ENCODE measurements at places on chromosomes 1 and 21.

GRCh38 chr1:109975718-109976117 is 8.8 kb upstream of the AHCYL1 start:
- DNase-seq: no peak

- DNase-seq: no peak
These were observed 490.6 kb downstream of the KIF26B start for GRCh38 chr1:245645406-245645805.

DNA sequence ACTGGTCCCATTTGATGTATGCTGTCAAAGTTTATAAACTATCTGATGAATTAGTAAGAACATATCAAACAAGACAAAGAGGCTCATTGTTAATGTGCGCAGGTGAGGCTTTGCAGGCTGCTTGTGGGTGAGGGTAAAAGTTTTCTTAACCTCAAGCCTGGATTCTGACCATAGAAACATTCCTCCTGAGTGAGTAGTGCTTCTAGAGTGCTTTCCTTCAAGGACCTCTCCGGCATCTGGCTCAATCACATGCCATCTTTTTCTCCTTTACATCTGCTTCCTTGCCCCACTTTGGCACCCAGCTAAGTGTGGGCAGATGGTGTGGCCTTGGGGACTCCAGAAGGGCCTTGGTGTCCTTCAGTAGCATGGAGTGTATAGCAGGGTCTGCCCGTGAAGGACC is 104.0 kb downstream of the ROR1 start:
- no peak for DNase-seq

DNA sequence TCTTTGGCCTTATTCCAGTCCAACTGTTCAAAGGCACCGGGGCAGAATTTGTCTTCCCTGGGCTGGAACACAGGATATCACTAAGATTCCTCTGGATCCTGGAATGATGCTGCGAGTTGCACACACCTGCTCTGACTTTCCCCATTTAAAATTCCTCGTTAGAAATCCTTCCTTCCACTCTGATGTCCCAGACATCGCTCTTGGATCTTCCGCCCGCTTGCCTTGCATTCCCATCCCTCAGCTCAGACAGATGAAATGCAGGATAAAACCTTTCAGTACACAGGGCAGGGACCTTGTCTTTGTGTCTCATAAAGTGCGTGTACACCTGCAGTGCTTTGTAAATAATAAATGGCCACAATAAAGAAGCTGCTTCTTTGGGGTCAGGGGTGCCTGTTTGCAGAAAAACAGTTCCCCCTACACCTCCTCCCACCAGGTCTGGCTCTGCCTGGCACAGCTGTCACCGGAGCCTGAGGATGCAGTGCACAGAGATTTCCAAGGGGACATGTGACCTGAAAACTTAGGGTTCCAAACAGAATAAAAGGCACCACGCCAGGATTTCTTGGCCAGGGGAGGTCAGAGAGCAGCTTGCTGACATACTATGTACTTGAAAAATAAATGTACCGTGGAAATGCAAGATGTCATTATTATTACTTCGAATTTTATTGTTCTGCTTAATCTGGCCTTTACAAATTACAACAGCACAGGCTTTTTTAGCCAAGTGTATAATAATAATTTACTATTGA is 62.9 kb upstream of the SYT6 start:
- DNase-seq: no peak

- DNase-seq: no peak
These were observed 860 bp downstream of the TMEM63A start for GRCh38 chr1:225881081-225881958.

GRCh38 chr21:42056468-42056867 is 14.6 kb upstream of the UMODL1 start:
- no peak for DNase-seq

DNA sequence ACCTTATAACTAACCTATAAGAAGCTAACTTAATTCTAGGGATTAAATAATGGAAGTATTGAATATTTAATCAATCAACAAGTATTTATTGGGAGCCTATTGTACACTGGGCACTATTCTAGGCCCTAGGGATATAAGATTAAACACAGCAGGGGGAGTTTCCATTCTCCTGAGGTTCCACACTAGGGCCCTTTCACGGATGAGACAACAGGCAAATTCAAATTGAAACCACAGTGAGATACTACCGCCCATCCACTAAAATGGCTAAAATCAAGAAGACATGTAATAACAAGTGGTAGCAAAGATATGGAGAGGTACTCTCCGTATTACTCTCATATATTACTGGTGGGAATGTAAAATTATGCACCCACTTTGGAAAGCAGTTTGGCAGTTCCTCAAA is 674.4 kb downstream of the KIF26B start:
- DNase-seq: no peak

- no peak for DNase-seq
These were observed 60.5 kb upstream of the FOXD3 start for GRCh38 chr1:63261736-63262458.

DNA sequence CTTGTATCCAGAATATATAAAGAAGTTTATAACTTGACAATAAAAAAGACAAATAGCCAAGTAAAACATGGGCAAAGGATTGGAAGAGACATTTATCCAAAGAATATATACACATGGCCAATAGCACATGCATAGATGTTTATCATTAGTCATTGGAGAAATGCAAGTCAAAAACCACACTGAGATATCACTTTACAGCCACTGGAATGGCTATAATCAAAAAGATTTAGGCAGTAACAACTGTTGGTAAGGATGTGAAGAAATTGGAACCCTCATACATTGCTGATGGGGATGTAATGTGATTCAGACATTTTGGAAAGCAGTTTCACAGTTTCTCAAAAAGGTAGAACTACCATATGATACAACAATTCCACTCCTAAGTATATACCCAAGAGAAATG is 51.1 kb downstream of the SLC44A5 start:
- DNase-seq: no peak

GRCh38 chr1:230083746-230084407 is 16.8 kb downstream of the GALNT2 start:
- DNase-seq: no peak

DNA sequence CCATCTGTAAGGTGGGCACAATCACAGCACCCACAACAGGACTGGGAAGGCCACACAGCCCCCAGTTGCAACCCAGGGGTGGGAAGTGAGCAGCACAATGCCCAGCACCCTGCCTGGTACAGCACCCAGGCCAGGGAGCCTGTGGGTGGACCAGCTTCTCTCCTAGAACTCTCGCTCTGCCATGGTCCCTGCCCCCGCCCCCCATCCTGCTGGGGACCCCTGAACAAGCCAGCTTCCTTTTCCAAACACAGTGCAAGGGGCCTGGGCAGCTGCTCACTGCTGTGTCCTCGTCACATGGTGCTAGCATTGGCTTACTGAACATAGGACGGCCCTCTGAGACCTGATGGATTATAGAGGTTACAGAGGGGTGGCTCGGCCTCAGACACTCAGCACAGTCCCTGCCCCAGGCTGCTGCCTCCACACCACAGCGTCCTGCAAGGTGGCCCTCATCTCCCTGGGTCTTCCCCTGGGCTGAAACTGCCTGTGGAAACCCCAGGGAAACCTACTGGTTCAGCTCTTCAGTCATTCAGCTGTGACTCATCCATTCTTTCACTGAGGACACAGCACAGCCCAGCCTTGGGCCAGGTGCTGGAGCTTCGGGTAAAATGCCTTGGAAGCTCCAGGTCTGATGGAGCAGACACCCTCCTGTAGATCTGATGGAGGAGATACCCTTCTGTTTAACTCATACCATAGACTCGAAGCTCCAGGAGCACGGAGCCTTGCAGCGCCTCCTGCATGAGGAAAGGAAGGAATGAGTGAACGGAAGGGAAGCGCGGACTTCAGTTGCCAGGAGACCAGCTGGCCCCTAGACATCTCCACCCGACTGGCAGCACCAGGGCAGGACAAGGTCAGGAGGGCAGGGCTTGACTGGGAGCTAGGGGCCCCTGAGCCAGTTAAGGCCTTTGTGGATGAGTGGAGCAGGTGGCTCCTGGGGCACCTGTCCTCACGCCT is 8.1 kb upstream of the PRDM16 start:
- no peak for DNase-seq

DNA sequence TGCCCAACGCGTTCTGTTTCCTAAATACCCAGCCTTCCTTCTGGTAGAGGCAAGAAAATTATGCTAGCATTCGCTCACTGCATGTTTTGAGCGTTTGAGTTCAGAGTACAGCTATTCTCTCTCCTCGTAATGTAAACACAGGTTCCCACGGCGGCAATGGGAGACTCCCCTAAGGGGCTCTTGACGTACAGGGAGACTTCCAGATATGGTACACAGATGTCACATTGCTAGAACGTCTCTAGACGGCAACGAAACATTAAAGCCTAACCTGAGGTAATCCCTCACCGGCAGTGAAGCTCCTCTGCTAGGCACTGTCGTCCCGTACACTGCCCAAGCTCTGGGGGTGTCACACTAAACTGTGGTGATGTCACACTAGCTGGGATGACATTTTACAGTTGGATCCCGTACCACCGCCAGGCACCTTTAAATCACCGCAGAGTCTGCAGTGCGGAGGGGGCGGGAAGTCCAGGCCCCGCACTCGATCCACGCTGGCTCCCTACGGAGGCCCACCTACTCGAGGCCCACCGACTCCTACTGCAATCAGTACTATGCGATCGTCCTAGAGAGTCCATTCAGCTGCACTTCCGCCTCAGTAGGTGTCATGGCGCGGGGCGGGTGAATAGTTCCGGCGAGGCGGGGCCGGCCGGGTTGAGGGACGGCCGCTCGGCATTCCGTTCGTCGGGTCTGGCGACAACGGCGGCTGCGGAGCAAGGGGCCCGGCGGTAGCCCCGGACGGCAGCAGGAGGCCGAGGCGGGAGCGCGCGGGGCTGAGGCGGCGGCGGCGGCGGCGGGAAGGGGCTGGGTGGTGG is at the start of gene HIPK1:
TSS of gene HIPK1 (plus strand) at position 384 of the 809 bp plus-strand sequence.
- DNase-seq: peak; percentile 87

DNA sequence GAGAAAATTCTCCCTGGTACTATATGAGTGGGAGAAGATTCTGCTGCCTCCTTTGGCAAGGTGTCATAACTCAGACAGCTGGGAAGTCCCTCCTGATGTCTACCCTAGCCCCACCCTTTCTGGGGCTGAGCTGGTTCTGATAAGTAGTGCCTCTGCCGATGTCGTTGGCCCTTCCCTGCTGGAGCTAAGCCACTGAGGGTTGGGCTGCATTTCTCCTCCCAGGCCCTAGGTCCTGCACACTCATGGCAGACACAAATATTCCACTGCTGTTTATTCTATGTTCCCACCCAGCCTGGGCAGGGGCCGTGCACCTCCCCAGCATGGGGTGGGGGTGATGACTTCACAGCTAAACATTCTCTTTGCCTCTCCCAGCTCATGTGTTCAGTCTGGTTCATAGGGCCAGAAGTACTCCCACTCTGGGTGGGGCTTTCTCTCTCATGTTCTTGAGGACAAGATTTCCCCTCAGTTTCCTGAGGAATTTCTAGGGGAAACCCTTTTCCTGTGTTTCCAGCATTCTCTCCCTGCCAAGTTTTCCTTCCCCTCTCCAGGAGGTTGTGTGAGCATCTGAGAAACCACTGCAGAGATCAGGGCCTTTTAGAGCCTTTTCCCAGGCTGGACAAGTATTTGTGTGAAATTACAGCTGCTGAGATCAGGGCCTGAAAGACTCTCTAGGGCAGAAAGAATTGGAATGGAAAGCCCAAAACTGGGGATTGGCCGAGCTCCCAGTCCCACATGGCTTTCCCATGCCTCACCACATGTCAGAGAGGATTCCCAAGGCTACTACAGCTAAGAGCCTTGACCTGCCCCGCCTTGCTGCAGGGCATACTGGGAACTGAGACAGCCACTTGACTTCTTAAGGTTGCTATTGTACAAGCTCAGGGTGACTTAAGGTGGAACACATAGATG is 66.2 kb downstream of the ATP2B4 start:
- no peak for DNase-seq

DNA sequence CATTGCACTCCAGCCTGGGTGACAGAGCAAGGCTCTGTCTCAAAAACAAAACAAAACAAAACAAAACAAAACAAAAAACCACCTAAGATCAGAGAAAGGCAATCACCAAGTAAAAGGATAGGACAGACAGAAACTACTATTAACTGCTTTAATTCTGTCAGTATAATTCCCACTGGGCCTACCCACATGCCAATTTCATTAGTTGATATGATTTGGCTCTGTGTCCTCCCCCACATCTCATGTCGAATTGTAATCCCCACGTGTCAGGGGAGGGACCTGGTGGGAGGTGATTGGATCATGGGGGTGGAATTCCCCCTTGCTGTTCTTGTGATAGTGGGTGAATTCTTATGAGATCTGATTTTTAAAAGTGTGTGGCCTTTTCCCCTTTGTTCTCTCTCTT is 27.2 kb upstream of the CAPZB start:
- no peak for DNase-seq

GRCh38 chr1:182337736-182338571 is 53.6 kb downstream of the GLUL start:
- no peak for DNase-seq

DNA sequence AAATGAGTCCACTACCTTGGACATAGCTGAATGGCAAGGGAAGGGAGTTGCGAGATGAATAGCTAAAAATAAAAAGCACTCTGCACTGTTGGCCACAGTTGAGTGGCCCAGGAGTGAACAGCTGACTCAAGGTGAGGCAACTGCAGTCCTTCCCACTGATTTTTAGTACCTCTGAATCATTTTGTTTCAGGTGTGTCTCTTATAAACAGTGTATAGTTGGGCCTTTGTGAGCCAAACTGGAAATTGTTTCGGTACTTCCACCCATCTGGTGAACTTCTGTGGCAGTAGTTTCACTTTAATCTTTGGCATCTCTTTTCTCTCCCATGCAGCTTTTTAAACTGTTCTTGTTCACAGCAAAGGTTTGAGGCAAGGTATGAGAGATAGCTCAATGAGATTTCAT is 122.7 kb downstream of the VAV3 start:
- no peak for DNase-seq

DNA sequence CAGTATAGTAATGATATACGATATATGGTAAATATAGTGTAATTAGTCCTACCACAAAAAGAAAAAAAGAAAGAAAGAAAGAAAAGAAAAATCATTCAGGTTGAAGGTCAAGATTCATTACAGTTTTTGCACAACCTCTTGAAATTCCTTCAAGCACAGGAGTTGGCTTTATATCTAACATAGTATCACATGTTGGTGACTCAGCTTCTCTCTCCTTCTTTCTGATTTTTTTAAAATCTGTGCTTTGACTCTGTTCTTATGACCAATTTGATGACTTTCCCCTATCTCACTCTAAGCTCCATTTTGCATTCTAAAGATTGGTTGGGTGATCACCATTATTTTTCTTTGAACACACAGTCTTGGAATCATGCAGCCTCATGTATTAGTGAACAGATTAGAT is 148.2 kb upstream of the COL11A1 start:
- DNase-seq: no peak

GRCh38 chr1:182610606-182611194 is 6.5 kb upstream of the RGS16 start:
- no peak for DNase-seq
